ENCODE measurements at places on chromosomes 4 and X. TPM values are rescaled to one million over a fixed set of nuclear protein-coding genes. Genes with fewer than 3 reads are reported as not detected.

The SMR3B gene
- total RNA-seq, result not detected

The FAM9C gene
- not detected for total RNA-seq

The MAGEC2 gene
- total RNA-seq, result not detected

GRCh38 chr4:13067077-13067476, 417.1 kb downstream of the RAB28 start:
- H3K4me1 ChIP-seq, result no peaks in the 10 kb centered on the region
- H3K4me3 ChIP-seq, result no peak overlapping the region
- no peaks in the 10 kb centered on the region for H3K27me3 ChIP-seq
- H3K36me3 ChIP-seq, result no peaks in the 10 kb centered on the region

DNA sequence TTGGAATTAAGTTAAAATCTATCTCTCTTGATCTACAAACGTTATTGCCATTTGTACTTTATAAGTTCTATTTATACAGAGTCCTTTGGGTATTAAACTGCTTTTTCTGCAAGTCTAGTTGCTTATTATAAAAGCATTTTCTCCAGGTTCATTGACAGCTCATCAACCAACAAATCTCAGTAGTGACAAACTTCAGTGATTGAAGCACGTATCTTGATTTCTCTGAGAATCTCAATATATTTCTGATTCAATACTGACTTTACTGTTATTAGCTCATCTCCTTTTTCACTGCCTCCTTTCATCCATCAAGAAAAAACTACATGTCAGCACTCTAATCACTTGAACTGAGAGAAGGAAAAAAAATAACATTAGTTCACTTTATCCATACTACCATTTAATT, 630.2 kb downstream of the ARAP2 start:
- no peak overlapping the region for H3K4me3 ChIP-seq
- no peaks in the 10 kb centered on the region for H3K36me3 ChIP-seq
- H3K27ac ChIP-seq, result no peak overlapping the region
- no peak for DNase-seq
- no peaks in the 10 kb centered on the region for H3K27me3 ChIP-seq

Data from CD4-positive, CD25-positive, alpha-beta regulatory T cell (primary cell).